ENCODE measurements at places on chromosomes 7 and 10.
A peak's percentile ranks its signal among the peaks of the same experiment; 100 is the strongest.

DNA sequence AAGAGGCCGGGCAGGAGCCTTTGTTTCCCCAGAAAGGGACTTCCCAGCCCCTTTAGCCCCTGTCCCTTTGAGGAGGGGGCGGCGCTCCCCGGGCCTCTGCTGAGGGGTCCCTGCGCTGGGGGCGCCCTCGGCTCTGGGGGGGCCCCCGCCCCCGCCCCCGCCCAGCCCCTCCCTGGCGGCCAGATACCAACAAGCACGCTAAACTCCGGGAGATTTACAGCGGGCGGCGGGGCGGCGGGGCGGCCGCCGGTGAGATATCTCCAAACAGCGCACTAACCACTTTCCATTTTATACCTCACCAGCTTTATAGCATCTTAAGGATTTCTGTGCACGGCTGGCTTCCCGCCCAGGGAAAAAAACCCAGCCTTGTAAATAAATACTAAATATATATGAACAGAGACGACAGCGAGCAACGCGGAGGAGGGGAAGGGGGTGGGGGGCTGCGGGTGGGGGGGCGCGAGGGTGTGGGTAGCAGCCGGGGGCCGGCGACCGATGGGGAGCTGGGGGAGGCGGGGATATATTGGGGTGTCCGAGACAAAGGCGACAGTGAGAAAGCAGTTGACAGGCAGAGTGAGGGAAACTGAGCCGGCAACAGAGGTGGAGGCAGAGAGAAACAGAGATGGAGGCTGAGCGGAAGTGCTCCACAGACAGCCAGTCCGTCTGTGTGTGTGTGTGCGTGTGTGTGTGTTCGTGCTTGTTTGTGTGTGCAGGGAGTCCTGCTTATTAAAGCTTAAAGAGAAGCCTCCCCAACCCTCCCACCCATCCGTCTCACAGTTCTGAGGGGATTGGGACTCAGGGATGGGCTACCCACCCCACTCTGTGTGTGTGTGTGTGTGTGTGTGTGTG is 85.8 kb downstream of the HIF1AN start:
- no peak for DNase-seq

- no peak for DNase-seq
These were observed 48.8 kb upstream of the CD36 start for GRCh38 chr7:80589631-80590030.

DNA sequence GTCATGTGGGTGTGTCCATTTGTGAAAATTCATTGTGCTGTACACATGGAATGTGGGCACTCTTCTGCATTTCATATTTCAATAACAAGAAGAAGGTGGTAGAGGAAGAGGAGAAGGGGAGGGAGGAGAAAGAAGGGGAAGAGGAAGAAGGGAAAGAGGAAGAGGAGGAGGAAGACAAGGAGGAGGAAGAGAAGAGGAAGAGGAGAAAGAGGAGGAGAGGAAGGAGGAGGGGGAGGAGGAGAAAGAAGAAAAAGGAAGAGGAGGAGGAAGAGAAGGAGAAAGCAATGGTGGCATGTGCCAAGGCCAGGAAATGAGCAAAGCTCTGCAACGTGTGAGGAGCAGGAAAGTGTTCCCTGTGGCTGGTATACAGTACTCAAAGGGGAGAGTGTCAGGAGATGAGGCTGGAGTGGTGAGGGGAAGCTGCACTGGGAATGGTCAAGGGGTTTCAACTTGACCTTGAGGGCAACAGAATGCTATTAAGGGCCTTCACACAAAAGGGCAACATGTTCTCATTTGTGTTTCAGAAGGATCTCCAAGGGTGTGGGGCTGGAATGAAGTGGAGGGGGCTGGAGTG is 40.5 kb downstream of the WNT2 start:
- no peak for DNase-seq

DNA sequence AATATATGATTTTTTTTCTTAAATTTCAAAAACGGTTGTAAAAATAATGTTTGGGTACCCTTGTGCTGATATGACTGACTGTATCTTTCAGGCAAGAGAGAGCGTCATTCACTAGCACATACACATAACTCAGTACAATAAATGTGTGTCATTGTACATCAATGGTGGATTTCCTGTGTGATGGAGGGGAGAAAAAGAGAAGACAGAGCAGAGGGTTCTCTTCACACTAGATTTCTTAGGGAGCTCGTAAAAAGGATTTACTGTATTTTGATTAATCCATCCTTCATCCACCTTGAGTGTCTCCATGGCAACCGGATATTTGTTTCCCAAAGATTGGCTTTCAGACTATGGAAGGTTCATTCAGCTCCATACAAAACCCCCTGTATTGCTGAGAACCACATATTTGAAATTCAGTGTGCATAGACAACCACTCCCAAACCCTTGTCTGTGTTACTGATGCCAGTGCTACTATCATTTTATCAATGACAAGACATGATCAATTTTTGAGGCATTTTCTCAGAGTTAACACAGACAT is 150.6 kb downstream of the AKR1D1 start:
- DNase-seq: no peak

- no peak for DNase-seq
These were observed 7.9 kb downstream of the GIMAP5 start for GRCh38 chr7:150745086-150745485.

DNA sequence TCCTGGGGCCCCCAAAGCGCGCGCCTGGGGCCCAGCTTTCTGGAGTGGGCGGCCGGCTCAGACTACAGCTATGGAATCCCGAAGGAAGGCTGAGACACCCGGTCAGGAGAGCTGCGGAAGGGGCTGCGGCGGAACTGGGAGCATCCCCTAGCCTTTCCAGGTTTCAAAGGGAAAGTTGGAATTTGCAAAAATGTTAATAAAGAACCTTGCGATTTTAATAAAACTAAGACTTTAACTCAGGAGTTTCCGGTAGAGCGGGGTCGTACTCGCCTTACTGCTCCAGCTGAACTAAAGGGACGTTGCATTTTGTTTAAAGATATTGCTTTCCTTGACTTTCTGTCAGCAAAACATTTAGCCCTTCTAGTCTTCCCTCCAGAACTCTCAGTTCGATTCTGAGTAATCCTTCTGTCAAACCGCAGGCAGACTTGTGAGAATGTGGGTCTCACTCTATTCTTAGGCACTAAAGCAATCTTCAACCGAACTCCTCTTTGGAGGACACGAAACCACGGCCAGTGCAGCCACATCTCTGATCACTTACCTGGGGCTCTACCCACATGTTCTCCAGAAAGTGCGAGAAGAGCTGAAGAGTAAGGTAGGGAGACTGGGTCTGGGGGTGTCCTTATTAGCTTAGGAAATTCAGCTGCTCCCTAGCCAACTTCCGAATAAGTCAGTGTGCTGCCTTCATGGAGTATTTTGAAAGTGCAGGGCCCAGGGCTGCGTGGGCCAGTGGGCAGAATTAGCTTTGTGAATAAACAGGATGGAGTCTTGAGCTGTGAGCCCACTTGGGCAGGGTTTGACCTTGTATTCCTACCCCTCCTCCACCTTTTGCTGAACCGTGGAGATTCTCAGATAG is 1.9 kb downstream of the CYP26A1 start:
- no peak for DNase-seq

GRCh38 chr10:124860426-124860825 is 58.8 kb downstream of the ABRAXAS2 start:
- no peak for DNase-seq

- no peak for DNase-seq
These were observed 31.0 kb upstream of the MKI67 start for GRCh38 chr10:128156999-128157755.

DNA sequence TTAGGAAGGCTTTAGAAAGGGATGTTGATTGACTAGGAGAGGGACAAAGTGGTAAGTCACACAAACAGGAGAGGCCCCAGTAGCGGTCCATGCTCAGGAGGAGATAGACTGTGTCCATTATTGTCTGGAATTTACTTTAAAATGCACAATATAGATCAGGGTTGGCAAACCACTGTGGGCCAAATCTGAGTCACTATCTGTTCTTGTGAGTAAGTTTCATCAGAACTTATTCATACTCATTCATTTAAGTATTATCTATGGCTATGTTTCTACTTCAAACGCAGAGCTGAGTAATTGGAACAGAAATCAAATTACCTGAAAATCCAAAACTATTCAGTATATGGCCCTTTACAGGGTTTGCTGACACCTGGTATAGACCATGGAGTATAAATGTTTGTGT is 166.5 kb downstream of the COL28A1 start:
- no peak for DNase-seq

GRCh38 chr10:123888751-123889150 is 2.9 kb downstream of the CPXM2 start:
- no peak for DNase-seq

DNA sequence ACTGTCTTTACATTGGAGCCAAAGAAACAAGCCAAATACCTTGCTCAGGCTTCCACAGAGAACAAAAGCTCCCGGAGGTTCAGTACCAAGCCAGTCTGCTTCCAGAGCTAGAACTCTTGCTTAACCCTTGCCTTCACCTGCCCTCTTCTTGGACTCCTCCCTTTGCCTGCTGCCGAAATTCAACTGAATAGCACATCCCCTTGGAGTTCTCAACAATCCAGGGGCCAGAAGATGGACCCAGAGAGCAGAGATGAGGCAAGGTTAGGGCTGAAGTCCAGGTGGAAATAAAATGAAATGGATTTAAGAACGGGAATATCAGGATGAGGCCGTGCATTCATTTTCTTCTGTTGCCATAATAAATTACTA is 876 bp upstream of the PIK3AP1 start:
- DNase-seq: no peak

- DNase-seq: no peak
These were observed 63.1 kb downstream of the IKZF1 start for GRCh38 chr7:50367570-50367969.

DNA sequence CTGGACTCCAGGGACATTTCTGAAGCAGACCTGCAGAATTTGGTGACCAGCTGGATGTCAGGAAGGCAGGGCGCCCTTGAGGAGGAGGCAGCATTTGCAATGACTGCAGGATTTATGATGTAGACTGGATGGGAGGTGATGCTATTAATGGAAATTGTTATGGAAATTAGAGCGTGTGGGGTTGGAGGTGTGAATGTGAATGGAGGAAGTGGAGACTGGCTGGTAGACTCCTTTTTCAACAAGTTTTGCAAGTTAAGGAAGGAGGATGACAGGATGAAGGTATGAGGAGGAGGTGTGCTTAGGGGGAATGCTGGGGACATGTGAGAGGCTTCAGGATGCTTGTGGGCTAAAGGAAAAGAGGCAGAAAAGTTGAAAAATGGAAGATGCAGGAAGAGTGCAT is 137.0 kb downstream of the TMEM178B start:
- DNase-seq: no peak

GRCh38 chr10:49299816-49300139 is 808 bp downstream of the C10orf71 start:
- DNase-seq: peak; percentile 28

- DNase-seq: no peak
These were observed 22.3 kb downstream of the ADAMTS14 start for GRCh38 chr10:70694418-70695141.

- no peak for DNase-seq
These were observed 160.2 kb downstream of the DKK1 start for GRCh38 chr10:52474265-52474664.

DNA sequence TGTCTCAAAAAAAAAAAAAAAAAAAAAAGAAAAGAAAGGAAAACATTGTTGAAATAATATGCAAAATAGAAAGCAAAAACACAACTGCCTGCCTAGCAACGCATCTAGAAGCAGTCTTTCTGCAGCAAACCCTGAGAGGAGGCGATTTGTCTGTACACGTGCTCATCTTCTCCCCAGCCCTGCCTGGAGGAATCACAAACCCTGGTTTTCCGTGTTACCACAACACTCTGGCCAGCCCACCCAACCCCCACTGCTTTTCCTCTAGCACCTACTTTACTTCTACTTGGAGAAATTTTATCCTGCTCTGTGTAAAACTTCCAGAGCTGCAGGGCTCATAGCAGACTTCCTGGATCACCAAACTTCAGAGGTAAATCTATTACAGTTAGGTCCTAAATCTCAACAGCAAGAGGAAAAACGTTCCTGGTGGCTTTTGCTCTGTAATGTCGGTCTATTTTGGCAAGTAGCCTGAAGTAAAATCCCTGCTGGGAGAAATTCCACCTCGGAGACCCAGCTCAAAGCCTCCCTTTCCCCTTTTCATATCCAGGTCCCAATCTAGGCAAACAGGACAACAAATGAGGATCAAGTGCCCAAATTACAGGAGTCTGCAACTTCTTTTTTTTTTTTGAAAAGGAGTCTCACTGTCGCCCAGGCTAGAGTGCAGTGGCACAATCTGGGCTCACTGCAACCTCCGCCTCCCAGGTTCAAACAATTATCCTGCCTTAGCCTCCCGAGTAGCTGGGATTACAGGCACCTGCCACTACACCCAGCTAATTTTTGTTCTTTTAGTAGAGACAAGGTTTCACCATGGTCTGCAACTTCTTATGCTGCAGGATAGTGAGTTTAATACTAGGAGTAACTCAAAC is 91.6 kb downstream of the DNMBP start:
- no peak for DNase-seq

DNA sequence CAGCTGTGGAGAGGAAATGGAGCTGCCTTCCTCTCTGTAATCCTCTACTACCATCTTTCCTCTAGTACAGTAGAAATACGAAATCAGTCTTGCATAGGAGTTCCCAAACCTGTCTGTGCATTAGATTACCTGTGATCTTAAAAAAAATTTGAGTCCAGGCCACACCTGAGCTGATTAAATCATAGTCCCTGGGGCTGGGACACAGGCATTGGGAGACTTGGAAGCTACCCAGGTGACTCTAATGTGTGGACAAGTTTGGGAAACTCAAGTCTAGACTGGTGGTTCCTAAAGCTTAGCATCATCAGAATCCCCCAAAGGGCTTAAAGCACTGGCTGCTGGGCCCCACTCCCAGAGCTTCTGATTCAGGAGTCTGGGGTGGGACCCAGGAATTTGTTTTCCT is 152.7 kb upstream of the GLI3 start:
- no peak for DNase-seq

DNA sequence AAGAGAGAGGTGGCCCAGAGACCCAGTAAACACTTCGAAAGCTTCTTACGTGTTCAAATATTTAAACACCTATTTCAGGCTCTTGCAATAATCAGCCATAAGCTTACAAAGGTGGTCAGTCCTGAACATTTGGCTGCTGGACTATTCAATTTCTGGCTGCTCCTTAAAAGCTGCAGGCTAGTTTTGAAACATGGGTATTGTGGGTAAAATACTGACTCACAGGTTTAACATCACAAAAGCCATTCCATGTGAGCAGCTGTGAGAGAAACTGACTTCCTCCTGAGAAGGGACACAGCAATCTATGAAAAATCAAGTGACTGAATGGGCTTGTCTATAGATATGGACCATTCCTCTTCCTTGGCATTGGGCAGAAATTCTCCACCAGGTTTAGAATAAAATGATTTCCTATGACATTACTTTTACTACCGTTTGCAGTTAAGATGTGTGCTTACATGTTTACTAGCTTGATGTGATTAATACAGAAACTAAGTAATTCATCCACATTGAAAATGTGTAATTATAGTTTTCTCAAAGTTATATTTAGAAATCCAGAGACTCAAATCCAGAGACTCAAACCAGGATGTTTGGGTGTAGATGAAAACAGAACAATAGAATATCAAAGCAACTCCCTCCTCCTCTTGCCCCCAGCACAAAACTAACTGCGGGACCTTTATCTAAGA is 252.3 kb downstream of the GATA3 start:
- DNase-seq: no peak

GRCh38 chr7:128879939-128880746 is 17.5 kb downstream of the ATP6V1F start:
- DNase-seq: no peak
